T-helper 2 cell treated with Interferon-gamma antibody and Interleukin-4, amounts not matched to agents 5 μg/mL and 100 μg/mL, for 36 hours (primary cell): ENCODE measurements at places on chromosomes 6 and 20.

GRCh38 chr6:54217018-54217417 is 91.2 kb upstream of the TINAG start:
- DNase-seq = no peak

GRCh38 chr6:88807622-88808021 is 155.8 kb downstream of the RNGTT start:
- no peak for DNase-seq

GRCh38 chr6:38306931-38307330 is 332.8 kb downstream of the BTBD9 start:
- DNase-seq = no peak

DNA sequence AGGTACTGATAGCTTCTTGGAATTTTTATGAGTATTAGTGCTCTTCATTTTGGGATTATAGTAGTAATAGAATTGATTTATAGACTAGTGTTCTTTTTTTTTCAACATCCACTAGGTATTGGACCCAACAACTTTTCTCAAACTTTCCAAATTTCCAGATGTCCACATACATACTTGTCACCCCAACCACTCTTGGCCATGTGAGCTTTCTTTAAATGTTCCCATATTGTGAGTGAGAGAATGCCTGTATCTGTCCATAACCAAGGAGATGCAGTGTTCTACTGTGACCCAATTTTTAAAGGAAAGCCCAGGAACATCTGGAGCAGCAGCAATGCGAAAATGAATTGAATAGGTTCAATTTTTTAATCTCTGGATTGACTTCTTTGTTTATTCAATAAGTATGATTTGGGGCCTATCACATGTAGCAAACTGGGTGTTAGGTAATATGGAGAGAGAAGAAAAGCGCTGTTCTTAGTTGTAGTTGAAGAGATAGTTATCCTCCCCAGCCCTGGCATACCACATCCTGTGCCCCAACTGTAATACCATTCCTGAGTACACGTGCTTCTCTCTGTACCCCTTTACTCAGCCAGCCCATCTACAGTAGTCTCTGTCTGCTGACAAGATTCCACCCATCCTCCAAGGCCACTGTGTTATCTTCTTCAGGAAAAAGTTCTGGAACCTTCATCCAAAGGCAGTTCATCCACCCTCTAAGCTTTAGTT is 116.8 kb upstream of the SUPT3H start:
- no peak for DNase-seq

- DNase-seq = no peak
Measured at GRCh38 chr20:32855387-32855786, 3.3 kb upstream of the EFCAB8 start.

DNA sequence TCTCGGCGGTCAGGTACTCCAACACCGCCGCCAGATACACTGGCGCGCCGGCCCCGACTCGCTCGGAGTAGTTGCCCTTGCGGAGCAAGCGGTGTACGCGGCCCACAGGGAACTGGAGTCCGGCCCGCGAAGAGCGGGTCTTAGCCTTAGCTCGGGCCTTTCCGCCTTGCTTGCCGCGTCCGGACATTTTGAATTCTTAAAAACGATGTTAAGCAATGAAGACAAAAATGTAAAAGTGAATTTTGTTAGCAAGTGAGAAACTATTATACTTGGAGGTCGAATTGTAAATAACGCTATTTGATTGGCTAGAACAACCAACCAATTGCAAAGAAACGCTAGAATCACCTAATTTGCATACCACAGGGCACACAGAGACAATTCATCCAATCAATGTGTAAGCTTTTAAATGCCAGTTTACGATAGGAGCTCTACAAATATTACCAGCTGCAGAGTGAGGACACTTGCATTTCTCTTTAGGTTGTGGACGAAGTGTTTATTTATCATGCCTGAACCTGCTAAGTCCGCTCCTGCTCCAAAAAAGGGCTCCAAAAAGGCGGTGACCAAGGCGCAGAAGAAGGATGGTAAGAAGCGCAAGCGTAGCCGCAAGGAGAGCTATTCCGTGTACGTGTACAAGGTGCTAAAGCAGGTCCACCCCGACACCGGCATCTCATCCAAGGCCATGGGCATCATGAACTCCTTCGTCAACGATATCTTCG is 112.0 kb downstream of the HFE start:
- DNase-seq = peak; percentile 83

GRCh38 chr20:44781118-44781517 is 29.2 kb downstream of the RIMS4 start:
- no peak for DNase-seq

GRCh38 chr20:48102931-48103660 is 317.8 kb upstream of the SULF2 start:
- no peak for DNase-seq

DNA sequence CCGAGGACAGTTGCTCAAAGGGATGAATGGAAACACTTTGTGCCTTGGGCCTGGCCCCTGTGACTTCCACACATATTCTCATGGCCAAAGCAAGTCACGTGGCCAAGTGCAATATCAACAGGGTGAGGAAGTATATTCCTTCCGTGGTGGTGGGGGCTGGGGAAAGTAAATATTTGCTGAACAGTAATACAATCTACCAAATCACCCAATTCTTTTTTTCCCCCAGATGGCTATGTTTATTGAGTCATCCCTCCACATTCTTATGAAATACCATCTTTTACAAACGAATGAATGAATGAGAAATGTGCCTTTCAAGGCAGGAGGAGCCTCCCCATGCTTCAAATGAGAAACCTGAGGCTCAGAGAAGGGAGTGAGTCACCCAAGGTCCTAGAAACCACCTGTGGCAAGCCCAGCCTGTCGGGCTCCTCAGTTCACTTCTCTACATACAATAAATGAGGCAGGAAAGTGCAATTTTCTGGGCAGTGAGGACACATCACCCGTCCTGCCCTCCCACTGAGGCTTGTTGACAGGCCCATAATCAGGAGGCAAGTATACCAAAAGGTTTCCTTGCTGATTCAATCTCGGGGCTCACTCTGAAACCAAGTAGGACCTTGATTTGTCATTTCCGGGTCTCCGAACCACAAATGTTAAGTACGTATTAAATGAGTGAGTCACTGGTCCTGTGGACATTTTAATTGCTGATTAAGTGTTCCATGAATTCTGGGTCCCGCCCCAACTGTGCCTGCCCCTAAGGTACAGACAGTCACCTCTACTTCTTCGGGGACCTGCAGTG is 25.3 kb upstream of the TOP1 start:
- DNase-seq = peak; percentile 87

DNA sequence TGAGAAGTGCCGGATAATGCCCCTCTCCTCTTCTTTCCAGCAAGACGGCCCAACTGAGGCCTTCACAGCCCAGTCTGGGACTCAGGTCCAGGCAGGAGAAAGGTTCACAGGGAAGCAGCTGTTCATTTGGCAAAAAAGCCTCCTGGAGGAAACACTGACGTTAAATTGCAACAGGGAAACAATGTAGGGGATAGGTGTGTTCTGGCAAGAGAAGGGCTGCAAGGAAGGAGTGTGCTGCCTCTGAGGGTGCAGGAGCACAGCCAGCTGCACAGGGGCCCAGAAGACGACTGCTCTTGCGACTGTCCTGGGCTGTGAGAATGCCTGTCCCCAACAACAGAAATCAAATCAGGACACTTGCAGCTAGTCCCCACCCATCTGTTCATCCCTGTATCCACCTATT is 70.6 kb upstream of the PMEPA1 start:
- DNase-seq = no peak

GRCh38 chr6:26029857-26030653 is 57.2 kb upstream of the HFE start:
- DNase-seq = no peak

DNA sequence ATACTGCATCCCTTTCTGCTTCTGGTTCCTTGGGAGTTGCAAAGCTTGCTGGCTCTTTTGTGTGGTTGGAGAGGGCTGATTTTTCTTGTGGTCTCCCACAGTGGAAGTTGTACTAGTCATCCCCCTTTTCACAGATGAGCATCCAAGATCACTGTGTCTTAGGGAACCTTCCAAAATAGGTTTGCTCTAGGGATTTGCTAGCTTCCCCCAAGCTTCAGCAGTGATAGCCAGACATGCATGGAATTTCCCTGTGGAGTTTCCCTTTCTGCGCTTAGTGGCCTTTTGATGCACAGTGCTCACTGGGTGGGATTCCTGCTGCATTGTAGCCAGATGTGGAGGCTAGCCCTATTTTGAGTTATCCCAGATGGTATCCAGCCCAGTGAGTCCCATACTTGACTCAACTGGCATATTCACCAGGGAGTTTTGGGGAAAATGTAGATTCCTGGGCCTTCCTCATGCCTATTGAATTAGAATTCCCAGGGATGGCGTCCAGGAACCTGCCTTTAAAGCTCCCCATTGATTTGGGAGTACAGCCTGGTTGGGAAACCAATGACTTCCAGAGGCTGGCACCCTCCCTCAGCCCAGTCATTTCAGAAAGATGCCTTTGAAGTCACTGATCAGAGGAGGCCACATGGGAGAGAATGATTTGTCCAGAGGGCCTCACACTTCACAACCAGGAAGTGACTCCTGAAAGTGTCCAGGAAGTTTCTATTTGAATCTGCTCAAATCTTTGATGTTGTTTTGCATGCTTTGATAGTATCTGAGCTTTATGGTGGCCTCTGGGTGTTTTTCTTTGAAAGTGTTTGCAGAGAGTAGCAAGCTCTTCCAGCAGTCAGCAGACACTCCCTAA is 25.9 kb downstream of the PPARD start:
- peak; percentile 64 for DNase-seq

- no peak for DNase-seq
Measured at GRCh38 chr6:10305790-10306415, 109.0 kb downstream of the TFAP2A start.

- DNase-seq = no peak
Measured at GRCh38 chr6:85126485-85127167, 323.3 kb upstream of the NT5E start.

DNA sequence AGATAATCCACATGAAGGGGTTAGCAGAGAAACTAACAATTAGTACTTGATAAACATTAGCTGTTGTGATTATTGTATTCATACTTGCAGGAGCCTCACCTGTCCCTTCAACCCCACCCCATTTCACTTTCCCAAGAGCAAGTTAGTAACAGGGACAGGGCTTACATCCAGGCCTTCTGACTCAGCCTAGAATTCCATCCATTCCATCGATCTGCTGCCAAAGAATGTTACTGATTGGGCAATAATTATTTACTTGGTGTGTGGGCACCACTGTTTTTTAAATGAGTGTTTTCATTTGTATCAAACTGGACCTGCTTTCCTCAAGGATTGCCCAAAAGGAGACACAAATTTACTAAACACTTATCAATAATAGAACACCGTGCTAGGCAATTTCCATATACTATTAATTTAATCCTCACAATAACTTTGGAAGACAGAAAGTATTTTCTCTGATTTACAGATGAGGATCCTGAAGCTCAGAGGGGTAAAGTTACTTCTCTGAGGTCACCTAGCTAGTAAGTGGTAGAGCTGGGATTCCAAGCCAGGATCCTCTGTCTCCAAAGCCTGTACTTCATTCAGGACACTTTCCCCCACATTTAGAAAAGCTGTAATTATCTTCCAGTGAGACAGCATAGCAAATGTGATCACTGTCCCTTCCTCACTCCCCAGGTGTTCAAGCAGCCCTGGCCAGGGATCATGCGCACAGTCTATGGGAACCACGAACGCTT is 32.8 kb downstream of the GSS start:
- DNase-seq = no peak
